ENCODE measurements at places on chromosomes 4 and X. TPM values are rescaled to one million over a fixed set of nuclear protein-coding genes. Genes with fewer than 3 reads are reported as not detected.

The MAGEB5 gene
- not detected for polyA plus RNA-seq

GRCh38 chrX:53729751-53730150 is 43.2 kb upstream of the HUWE1 start:
- no peak for DNase-seq

The PPP2R2C gene
- polyA plus RNA-seq = 3.9 TPM

The VCX gene
- not detected for polyA plus RNA-seq

GRCh38 chrX:123159403-123159802 is 24.7 kb upstream of the GRIA3 start:
- no peak for DNase-seq

- DNase-seq = no peak
These were observed 24.8 kb downstream of the SMIM20 start for GRCh38 chr4:25938787-25939186.

- DNase-seq = no peak
These were observed 1091.0 kb downstream of the C4orf33 start for GRCh38 chr4:130186931-130187330.

The ADGRL3 gene
- 9.8 TPM for polyA plus RNA-seq

DNA sequence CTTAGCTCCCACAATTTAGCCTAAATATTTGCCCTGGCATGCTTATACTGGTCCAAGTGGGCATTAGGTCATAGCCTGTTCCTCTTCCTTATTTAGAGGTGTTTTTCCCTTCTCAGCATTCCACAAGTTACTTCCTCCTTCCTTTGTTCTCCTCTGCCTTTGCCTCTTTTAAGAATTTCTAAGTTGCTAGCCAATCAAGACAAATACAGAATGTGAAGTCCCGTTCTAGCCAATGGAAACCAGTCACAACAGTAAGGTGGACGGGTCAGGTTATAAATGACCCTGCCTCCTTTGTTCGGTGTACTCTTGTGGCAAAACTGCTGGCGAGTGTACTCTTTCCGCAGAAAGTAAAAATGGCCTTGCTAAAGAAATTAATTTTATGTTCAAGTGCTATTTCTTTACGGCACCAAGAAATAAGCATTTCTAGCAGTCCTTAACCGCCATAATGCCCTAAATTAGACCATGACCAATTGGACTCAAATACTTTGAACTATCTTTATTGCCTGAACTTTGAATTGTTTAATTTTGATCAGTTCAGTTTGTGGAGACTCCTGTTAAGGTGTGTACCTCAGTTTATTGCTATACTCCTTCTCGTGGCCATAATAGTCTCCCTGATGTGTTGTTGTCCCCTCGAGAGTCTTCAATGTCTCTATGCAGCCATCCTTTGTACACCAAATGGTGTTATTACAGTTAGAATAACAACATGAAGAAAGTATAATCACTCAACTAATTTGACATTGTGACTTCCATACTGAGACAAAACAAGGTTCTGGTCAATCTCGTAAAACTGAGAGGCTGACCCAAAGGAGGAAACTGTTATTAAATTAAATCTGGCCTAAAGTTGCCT is 1.6 kb upstream of the HADH start:
- peak; percentile 35 for DNase-seq

- DNase-seq = no peak
These were observed 22.6 kb downstream of the IRF2 start for GRCh38 chr4:184451726-184452125.

The DDX53 gene
- not detected for polyA plus RNA-seq

DNA sequence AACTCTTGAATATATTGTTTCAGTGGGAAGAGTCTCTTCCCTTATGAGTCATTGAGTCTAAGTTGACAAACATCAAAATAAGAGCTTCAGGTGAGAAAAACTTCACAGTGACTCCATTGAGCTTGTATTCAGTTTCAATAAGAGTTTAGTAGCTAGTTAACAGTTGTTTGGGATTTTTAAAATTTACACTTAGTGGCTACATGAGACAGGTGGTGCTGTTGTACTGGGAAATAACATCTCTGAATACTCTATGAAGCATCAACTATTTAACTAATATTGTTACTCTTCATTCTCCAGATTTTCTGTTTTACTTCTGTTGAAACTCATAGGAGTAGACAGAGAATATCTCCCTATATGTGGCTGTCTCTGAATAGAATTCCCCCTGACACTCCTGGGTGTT is 1609.1 kb downstream of the C4orf33 start:
- DNase-seq = no peak

GRCh38 chr4:5863461-5864113 is 29.3 kb downstream of the CRMP1 start:
- no peak for DNase-seq

DNA sequence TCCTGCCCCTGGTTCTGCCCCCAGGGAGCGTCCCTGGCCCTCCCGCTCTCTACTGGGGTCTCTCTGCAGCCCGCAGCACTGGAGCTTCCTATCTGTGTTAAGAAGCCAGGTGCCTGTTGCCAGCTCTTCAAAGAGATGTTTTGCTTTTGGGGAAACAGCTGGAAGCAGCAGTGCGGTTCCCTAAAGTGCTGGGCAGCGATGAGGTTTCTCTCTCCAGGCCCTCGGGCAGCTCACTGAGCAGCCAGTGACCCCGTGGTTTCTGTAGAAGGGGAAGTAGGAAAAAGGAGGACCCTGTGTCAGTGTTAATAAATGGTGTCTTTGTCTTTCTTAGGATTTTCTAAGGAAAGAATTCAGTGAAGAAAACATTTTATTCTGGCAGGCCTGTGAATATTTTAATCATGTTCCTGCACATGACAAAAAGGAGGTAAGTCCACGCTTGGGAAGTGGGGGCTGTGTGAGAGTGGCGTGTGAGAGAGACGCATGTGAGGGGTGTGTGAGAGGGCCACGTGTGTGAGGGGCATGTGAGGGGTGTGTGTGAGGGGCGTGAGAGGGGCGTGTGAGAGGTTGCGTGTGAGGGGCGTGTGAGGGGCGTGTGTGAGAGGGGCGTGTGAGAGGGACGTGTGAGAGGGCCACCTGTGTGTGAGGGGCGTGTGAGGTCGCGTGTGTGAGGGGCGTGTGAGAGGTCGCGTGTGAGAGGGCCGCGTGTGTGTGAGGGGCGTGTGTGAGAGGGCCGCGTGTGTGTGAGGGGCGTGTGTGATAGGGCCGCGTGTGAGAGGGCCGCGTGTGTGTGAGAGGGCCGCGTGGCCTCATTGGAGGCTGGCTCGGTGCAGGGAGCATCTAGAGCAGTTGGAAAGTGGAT is 27.1 kb upstream of the HGFAC start:
- DNase-seq = no peak

DNA sequence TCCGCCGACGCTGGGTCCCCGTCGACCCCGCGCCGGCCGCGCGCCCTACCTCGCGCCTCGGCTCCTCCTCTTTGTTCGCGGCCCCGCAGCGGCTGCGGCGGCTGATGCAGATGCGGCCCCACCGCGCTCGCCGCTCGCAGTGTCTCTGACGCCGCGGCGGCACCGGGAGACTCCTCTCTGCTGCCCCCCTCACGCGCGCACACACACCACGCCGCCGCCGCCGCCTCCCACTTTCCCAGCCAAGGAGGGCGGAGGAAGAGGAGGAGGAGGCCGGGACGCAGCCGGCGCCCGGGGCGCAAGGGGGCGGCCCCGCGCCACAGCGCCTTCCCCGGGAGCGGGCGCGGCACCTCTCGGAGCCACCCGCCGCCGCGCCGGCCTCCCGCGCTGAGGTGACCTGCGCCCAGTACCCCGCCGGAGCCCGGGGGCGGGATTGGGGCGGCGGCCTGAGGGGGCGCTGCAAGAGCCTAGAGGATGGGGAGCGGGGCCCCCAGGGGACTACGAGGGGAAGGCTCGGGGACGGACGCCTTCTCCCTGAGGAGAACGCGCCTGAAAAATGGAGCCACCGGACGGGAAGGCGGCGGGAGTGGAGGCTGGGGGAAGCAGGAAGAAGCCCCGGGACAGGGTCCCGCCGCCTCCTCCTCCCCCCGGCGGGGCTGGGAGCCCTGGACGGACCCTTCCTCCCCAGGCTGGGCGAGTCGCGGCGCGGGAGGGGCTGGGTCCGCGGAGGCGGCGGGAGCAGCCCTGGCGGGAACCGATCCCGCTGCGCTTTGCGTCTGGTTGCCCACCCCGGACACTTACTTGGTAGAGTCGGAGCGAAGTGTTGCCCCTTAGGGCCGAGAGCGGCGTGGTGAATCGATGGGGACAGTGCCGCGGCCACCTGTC is at the start of gene SH3RF1:
SH3RF1 (minus strand) TSS at position 147 of the 882 bp plus-strand sequence. CDS start 1,744 bp downstream, outside the sequence.
- DNase-seq = peak; percentile 93

GRCh38 chr4:152455311-152455710 is 80.6 kb downstream of the FBXW7 start:
- DNase-seq = no peak

DNA sequence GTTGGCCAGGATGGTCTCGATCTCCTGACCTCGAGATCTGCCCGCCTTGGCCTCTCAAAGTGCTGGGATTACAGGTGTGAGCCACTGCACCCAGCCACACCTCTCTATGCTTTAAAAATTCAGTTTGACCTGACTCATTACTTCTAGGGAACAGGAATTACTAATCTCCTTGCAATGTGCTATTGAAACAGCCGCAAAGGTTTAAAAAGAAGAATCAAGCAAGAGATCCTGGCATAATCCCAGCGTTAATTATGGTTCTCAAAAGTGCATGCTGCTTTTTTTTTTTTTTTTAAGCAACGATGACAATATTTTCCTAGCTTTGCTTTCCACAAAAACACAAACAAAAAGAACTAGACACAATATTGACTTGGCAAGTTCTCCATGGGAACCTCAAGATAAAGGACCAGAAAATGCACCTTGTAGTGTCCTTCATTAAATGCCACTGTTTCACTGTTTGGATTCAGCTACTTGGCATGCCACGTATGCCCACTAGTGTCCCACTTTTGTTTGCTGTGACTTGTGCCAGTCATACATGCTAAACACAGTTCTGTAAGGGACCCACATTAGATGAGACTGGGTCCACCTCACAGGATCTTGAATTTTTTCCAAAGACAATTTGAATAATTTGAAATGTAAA is 112.6 kb upstream of the PPARGC1A start:
- DNase-seq = no peak

DNA sequence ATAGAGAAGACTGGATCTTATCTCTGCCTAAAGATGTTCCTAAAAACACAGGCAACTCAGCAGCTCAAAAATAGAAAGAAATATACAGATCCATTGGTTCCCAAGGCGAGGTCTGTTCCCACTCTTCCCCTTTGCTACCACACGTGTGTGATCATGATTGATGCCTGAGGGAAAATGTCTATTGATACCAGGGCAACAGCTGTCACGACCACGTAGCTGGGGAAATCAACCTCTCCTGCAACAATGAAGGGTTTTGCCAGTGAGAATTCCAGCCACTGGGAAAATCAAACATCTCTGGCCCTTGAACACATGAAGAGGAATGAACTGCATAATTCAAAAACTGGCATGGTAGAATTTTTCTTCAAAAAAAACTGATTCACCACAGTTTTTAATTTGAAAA is 131.0 kb upstream of the MAP3K15 start:
- DNase-seq = no peak

DNA sequence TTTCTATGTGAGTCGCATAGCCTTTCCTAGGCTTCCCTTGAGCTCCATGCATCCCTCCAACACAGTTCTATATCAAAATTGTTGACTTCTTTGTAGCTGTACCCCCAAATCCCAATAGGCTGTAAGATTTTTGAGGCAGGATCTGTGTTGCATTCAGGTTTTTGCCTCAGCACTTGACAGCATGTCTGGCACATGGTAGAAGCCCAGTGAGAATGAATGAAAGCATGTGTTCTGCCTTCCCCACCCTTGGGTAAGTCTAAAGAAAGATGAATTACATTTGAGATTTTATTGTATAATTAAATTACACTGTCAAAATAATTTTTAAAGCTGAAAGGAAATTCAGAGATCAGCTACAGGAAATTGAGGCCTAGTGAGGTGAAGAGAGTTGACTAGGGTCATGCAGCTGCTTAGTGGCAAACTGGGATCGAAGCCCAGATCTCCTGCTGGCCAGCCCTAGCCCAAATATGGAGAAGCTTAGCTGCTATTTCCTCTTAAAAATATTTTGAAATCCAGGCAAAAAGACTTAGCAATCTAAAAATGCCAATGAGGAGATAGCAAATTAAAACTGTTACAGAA is 122.5 kb downstream of the SPATA18 start:
- DNase-seq = no peak

DNA sequence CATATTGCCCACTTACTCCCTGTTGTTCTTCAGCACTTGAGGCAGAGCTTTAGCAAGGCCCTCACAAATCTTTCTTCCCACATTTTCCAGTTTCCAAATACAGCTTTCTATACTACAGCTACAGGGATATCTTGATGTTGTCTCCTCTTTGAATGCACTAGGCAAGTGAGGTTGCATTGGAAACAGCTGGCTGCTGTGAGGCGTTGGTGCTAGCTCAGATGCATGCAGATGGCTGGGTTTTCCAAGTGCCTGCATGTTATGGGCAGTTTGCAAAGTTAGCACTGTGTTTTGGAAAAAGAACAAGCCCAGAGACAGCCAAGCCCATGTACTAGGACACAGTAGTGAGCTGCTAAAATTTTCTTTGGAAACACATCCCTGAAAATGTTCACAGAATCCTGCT is 315.1 kb upstream of the RASGEF1B start:
- no peak for DNase-seq

GRCh38 chr4:51851937-51852290 is 9.0 kb downstream of the DCUN1D4 start:
- DNase-seq = no peak

- DNase-seq = no peak
These were observed 162.4 kb upstream of the GPRIN3 start for GRCh38 chr4:89469930-89470375.

- DNase-seq = no peak
These were observed 21.0 kb upstream of the FMR1 start for GRCh38 chrX:147890756-147891155.

DNA sequence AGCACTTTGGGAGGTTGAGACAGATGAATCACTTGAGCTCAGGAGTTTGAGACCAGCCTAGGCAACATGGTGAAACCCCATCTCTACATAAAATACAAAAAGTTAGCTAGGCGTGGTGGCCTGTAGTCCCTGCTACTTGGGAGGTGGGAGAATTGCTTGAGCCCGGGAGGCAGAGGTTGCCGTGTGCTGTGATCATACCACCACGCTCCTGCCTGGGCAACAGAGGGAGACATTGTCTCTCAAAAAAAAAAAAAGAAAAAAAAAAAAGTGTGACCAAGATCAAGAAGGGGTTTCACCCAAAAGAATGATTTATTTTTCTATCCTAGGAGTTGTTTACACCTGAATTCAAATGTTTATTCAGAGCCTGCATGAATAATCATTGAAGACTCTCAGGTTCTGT is 572.4 kb upstream of the GALNT7 start:
- no peak for DNase-seq

DNA sequence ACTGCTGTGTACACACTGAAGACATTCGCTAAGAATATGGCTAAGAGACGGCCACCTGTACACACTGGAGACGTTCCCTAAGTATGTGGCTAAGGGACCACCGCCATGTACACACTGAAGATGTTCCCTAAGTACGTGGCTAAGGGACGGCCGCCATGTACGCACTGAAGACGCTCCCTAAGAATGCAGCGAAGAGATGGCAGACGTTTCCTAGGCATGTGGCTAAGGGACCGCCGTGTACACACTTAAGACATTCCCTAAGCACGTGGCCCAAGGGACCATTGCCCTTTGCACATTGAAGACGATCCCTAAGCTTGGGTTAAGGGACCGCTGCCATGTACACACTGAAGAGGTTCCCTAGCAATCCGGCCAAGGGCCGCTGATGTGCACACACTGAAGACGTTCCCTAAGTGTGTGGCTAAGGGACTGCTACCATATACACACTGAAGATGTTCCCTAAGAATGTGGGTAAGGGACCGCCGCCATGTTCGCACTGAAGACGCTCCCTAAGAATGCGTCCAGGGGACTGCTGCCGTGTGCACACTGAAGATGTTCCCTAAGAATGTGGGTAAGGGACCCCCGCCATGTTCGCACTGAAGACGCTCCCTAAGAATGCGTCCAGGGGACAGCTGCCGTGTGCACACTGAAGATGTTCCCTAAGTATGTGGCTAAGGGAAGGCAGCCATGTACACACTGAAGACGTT is 36.7 kb downstream of the DHRSX start:
- DNase-seq = no peak
